ENCODE measurements at places on chromosomes 12 and 14.

GRCh38 chr12:6369916-6370575 is 5.3 kb downstream of the SCNN1A start:
- no peak for DNase-seq

DNA sequence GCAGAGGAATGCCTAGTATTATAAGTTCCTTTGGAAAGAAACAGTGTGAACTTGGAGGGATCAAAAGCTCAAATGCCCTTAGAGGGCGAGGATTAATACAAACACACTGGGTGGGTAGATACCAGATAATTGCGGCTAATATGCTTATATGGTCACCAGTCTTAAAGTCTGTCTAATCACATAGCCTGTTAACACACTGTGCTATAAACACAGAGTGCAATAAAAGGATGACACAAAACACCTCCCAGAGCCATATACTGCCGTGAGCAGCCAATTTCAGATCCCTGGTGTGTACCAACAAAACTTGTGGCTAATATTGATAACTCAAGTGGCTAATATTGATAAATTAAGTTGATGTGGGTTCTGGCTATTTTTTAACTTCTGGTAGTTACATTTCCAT is 1.7 kb upstream of the IL26 start:
- no peak for DNase-seq

GRCh38 chr12:69239922-69240630 is 707 bp downstream of the CPSF6 start:
- DNase-seq, result peak; percentile 38

GRCh38 chr12:46669720-46670119 is 156.1 kb downstream of the SLC38A4 start:
- DNase-seq, result no peak

DNA sequence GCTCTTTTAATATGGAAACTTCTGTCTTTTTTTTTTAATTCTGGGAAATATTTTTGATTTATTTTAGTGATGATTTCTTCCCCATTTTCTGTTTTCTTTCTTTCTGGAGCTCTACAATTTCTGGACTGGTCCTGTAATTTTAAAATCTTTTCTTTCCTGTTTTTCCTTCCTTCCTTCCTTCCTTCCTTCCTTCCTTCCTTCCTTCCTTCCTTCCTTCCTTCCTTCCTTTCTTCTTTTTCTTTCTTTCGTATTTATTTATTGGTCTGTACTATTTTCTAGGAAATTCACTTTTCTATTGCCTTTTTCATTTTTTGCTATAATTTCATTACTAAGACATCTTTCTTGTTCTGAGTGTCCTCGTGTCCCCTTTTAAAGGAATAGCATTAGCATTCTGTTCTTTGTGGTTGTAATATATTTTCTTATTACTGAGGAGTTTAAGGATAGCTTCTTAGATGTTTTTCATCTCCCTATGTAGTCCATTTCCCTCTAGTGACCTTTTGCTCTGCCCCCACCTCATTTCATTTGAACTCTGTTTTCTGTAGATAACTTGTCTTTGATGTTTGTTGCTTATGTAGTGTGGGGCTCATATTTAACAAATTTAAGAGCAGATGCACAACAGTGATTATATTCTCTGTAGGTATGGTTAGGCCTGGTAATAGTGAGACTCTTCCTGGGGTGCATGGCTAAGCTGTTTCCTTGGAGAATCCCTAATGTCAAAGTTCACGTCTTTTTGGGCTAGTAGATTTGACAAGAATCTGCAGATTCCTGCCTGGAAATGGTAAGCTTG is 38.0 kb downstream of the TBC1D15 start:
- DNase-seq, result no peak

- DNase-seq, result no peak
These were observed 9.2 kb downstream of the ARHGEF25 start for GRCh38 chr12:57620245-57620935.

GRCh38 chr14:75968456-75968855 is 13.3 kb downstream of the TGFB3 start:
- DNase-seq, result no peak

GRCh38 chr12:111068290-111068689 is 147.9 kb upstream of the MYL2 start:
- no peak for DNase-seq

- no peak for DNase-seq
These were observed 4.5 kb upstream of the CACNA2D4 start for GRCh38 chr12:1922985-1923384.

DNA sequence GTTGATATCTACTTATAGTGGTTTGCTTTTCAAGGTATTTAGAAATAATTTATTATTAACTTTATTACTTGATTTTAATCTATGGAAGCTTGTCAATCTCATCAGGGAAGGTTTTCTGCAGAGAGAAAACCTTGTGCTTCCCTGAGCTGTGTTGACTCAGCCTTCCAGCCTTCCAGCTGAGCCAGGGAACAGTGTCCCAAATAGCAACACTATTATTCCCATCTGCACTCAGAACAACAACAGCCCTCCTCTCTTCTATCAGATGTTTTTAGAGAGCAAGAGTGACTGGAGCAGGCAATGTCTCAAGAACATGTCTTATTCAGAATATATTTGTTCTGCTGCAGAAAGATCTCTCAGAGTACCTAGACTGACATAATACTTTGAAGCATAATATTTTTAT is 389.9 kb upstream of the GARIN6 start:
- no peak for DNase-seq

DNA sequence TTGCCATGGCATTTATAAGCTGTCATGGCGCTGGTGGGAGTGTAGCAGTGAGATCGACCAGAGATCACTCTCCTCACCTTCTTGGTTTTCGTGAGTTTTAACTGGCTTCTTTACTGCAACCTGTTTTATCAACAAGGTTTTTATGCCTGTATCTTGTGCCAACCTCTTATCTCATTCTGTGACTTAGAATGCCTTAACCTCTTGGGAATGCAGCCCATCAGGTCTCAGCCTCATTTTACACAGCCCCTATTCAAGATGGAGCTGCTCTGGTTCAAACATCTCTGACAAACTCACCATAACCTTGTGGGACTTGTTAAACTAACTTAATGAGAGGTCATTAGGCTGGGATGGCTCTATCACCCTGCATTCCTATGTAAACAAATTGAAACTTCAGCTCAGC is 151.3 kb downstream of the CAND1 start:
- no peak for DNase-seq

GRCh38 chr14:41960281-41960680 is 353.6 kb downstream of the LRFN5 start:
- no peak for DNase-seq
